Suppressor macrophage treated with lipopolysaccharide for 1 hour (primary cell): ENCODE measurements at places on chromosomes 5 and 9.

DNA sequence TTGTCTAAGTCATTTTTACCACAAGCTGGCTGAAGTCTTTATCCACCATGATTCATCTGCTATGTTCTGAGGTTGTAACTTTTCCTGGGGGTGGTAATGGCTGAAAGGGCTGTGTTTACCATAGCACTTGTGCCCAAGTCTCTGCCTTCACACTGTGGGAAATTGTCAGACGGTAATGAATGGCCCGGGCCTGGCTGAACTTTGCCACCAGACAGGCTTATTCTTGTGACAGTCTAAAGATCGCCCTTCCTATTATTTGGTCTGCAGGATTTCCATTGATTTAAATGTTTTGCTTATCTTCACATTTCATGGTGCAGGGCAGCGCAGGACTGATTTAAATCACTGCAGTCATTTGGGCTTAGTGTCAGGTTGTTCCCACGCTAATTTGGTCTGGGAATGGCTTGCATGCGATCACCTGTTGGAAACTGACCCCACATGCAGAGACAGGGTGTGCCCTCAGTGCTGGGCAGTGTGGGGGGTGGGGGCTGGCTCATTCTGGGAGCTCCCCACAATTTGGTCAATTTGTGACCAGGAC is 109.3 kb upstream of the ICE1 start:
- no peak for DNase-seq

DNA sequence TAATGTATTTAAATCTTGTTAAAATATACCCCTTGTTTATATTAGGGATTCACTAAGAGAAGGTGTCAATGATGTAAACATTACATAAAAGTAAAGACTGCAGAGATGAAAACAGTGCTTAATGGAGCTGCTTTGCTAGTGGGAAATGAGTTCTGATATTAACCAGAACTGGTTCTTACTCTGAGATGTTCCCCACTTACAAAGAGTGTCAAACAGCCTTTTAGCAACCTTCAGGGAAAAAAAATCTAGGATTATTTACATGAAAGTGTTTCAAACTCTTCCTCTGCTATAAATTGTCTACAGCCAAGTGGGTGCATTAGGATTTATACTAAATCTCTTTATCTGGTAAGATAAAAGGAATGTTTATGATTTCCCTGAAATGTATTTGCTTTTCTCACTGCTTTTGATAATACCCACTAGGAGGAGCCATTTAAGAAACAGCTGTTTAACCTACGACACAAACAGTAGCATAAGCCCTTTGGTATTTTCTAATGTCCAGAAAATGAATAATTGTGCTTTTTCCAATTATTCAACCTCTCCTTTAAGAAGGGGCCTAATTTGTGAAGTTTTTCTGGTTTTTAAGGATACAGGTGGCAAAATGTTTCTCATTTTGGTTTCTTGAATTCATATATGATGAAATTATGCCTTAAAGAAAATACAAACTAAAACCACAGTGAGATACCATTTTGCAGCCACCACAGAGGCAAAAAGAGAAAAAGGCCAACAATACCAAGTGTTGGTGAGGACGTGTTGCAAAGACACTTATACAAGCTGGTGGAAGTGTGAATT is 186.3 kb downstream of the TLE4 start:
- DNase-seq: peak; percentile 47

- no peak for DNase-seq
Measured at GRCh38 chr9:136008693-136008997, 47.5 kb upstream of the UBAC1 start.

DNA sequence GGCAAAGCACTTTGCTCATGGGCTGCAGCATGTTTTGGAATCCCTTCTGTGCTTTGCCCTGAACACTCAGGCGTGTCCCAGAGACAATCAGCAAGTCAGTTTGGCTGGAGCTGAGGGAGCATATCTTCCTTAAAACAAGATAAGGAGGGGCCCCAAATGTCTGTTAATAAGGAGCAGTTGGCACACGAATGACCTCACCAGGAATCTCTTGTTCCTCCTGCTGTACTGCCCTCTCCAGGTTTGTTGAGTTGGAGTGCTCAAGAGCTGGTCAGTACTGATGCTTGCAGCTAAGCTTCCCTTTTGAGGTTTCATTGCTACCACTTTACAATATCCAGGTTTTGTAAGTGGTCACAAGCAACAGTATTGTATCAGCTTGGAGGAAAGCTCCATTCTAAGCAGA is 101.3 kb upstream of the EGFLAM start:
- no peak for DNase-seq

DNA sequence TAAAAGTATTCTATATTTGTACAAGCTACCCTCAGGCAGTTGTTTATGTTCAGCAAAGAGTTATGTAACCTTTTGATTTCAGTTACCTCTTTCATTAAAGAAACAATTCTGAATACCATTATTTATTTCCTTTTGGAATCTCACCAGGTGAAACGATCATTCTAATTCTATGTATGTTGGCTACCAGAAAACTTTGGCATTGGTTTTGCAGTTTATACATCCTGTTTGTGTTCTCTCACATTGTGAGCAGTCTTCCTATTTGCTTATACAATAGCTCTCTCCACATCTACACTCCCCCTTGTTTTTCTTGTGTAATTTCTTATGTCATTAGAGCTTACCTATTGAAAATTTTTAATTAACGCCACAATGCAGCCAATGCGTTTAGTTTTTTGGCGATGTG is 276.0 kb upstream of the MPDZ start:
- no peak for DNase-seq

- no peak for DNase-seq
Measured at GRCh38 chr9:22124263-22125011, 115.3 kb upstream of the CDKN2B start.

DNA sequence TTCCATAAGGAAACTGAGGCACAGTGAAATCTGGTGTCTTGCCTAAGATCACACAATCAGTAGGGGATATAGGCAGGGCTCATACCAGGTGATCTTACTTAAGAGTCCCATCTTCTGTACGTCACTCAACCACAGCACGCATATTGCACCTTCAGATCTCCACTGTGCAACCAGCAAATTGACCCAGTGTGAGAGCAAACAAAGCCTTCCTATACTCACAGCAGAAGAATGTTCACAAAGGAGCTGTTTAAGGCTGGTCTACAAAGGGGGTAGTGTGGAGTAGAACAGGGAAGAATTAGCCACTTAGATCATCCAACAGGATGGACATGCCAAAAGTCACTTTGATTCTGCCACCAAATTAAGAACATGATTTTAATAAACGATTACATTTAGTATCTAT is 305.9 kb downstream of the SLIT3 start:
- DNase-seq: no peak

GRCh38 chr9:34587271-34587670 is 2.3 kb downstream of the CNTFR start:
- DNase-seq: no peak

DNA sequence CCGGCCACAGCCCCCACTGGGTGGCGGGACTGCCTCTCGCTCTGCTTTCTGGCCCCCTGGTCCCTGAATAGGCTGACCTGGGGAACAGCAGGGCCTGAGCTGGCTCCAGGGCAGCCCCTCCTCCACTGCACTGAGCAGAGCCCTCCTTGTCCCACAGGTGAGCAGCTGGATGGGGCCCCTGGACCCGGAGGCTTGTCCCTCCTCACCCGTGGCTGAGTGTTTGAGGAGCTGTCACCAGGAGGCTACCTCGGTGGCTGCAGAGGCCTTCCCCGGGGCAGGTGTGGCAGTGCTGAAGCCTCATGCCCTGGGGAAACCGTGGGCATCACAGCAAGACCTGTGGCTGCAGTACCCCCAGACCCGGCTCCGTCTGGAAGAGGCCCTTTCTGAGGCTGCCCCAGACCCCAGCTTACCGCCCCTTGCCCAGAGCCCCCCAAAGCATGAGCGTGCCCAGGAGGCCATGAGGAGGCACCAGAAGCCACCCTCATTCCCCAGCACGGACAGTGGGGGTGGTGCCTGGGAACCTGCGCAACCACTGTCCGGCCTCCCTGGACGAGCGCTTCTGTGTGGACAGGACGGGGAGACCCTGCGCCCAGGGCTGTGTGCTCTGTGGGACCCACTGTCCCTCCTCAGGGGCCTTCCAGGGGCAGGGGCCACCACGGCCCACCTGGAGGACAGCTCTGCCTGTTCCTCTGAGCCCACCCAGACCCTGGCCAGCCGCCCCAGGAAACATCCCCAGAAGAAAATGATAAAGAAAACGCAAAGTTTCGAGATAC is 28.5 kb upstream of the LRRC14B start:
- no peak for DNase-seq

DNA sequence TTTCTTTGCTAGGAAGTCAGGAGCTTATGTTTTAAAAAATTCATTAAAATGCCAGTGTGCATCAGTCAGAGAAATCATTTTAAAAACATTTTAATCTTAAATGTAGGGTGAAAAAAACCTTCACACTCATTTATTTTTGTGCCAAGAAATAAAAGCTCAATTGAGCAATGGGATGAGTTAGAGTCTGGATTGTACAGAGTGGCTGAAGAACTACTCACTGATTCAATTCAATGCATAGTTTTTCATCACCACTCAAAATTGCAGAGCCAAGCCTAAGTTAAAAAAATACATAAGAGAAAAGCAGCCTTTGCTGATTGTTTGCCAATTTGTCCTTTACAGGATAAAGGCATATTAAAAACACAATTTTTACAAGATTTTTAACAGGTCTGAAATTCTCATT is 168.2 kb upstream of the DMRTA1 start:
- no peak for DNase-seq

GRCh38 chr5:88939300-88939699 is 56.3 kb upstream of the MEF2C start:
- no peak for DNase-seq

DNA sequence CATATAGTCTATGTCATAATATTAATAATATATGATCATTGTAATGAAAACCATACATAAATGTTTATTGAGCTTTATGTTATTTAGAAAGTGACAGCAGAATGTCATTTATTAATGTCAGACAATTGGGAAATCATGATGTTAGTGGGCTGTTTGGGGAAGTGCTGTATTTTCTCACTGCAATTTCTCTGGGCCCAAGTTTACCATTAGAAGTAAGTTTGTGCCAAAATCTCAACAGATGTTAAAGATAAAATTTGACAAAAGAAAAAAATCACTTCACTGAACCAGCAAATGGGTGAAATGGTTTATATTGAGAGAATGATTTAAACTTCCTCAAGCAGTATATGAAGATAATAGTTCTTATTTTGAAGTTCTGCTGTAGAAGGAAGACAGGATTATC is 433.2 kb upstream of the SMARCA2 start:
- no peak for DNase-seq

DNA sequence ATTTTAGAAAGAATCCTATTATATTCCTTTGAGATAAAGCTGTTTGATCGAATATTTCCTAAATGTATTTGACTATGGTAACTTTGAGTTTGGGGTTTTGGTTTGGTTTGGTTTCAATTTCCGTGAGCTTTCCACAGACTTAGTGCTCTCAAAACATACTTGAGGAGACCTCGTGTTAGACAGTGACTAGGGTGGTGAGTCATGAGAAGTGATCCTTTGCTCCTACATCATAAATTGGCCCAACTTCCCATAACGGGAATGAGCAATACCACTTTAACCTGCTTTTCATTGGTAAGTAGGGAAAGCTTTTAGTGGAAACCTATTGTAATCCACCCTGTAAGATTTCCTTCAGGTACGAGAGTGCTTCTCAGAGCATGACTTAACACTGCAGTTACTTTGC is 3.8 kb upstream of the RASEF start:
- no peak for DNase-seq

DNA sequence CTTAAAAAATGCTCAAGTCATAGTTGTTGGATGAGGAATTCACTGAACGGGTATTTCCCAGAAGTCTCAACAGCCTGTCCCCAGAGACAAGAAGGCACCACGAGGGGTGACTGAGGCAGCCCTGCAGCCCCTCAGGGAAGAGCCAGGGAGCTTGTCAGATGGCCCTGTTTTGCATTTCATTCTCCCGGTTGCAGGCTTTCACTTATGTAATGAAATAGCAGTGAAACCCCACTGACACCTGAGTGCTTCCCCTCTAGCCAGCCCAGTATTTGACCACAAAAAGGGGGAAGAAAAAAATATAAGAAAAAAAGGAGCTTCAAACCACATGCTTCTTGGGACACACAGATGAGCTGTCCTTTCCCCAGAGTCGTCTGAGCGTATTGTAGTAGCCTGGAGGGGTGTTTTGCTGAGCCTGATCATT is 75.3 kb upstream of the IL12B start:
- peak; percentile 87 for DNase-seq

GRCh38 chr9:19201899-19202891 is 28.3 kb upstream of the DENND4C start:
- DNase-seq: no peak

DNA sequence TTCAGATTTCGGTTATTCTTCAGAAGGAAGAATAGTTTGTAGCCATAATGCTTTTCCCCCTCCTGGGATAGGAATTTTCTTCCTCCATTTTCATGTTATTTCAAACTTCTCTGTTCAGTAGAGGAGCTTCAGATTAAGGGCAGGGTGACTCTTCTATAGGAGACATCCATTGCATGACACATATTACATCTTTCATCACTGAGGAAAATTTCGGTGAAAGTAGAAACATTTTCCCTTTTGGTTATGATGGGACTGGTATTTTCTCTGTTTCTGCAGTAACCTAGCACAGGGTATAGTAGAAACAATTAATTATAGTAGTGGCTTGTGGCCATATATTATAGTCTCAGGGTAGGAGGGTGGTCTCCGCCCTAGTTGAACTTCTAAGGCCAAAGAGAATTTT is 1.1 kb downstream of the IPO11 start:
- peak; percentile 65 for DNase-seq

- no peak for DNase-seq
Measured at GRCh38 chr5:79488775-79489174, 25.2 kb downstream of the HOMER1 start.

GRCh38 chr9:27701587-27701986 is 128.3 kb upstream of the C9orf72 start:
- DNase-seq: peak; percentile 59

DNA sequence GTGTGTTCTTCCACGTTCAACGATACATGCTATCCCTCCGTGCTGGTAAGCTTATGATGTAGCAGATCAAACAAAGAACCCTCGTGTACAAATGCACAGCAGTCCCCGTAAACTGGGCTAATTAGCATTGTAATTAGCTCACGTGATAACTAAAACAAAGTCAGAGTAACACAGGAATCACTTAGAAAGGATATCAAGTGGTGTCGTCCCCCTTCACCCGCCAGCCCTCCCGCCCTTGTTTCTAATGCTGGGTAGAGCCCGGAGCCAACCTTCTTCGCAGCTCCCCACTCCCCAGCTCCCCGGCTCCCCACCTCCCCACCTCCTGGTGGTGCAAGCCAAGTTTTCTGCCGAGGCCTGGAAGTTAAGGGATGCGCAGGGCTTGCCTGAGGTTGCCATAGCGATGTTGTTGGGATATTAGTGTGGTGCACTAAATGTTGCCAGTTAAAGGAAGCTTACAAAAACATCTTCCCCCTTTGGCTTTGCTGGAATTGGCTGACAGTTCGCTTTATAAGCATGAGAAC is 357.9 kb upstream of the CCNH start:
- DNase-seq: no peak

- peak; percentile 36 for DNase-seq
Measured at GRCh38 chr5:119943148-119943547, 313.8 kb downstream of the FAM170A start.

DNA sequence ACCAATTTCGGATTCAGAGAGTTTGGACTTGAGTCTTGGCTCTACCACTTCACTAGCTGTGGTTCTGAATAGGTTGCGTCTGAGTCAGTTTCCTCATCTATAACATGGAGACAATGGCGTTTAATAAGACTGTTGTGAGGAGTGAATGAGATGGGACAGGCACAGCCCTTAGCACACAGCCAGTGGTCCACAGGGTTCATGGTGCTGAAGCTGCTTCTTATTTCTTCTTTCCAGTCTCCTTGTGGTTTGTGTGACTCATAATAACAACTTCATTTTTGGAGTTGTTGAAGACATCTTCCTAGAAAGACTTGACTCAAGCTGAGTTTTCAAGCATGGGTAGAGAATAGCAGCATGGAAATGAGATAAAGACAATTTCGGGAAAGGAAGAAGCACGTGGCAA is 172.6 kb upstream of the PPP2R2B start:
- no peak for DNase-seq
